ENCODE measurements at places on chromosomes 16 and 17.
A peak's percentile ranks its signal among the peaks of the same experiment; 100 is the strongest.

DNA sequence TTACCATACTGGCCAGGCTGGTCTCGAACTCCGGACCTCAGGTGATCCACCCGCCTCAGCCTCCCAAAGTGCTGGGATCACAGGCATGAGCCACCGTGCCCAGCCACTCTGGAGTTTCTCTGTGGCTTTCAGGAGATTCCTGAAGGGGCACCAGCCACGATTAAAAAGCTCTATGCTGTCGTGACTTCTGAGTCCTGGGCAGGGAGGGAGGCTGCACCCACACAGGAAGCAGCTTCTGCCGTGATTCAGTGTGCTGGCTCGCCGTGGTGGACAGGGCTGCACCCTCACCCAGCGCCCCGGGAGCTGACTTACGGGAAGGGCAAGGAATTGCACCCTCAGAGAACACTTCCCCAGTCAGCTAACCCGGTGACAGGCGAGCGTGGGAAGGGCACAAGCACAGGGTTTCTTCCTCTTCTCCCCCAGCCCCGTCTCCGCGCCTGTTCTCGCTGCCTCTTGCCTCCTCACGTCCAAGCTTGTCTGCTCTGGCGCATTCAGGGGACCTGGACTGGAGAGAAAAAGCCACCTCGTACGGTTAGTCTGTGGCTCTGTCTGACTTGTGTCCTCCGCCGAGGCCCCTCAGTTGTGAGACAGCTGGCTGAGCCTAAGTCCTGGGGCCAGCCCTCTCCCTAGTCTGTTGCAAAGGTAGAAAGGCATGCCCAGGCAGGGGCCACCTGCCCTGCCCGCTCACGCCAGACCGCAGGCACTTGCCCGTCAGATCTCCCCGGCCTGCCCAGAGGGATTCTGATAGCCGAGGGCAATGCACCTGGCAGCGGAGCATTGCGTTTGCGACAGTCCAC, 145.0 kb downstream of the SEC14L1 start:
- DNase-seq = no peak

DNA sequence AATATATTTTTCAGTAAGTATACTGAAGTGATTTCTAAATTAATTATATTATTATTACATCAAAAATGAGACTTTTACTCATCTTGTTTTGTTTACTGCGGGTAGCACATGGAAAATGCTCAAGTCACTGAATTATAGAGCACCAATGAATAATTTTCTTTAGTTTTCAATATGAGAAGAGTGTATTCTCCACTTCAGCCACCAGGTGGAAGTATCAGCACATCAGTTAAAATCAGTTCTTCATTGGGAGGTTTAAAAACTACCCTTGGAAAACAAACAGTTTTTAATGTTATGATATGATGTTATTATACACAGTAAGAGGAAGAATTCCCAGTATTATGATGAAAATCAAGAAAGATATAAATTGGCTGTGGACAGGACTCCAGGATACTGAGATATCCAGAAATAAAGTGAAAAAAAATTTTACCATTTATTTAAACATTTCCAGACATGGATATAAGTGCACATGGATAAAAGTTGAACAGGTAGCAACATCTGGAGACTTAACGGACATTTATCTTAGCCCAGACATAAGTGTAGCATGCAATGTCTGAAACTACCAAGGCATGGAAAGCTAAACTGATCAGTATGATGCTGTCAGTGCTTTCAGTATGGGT, 467.3 kb downstream of the KCNJ2 start:
- no peak for DNase-seq

- no peak for DNase-seq
These were observed 78.8 kb downstream of the GNAO1 start for GRCh38 chr16:56269811-56270684.

DNA sequence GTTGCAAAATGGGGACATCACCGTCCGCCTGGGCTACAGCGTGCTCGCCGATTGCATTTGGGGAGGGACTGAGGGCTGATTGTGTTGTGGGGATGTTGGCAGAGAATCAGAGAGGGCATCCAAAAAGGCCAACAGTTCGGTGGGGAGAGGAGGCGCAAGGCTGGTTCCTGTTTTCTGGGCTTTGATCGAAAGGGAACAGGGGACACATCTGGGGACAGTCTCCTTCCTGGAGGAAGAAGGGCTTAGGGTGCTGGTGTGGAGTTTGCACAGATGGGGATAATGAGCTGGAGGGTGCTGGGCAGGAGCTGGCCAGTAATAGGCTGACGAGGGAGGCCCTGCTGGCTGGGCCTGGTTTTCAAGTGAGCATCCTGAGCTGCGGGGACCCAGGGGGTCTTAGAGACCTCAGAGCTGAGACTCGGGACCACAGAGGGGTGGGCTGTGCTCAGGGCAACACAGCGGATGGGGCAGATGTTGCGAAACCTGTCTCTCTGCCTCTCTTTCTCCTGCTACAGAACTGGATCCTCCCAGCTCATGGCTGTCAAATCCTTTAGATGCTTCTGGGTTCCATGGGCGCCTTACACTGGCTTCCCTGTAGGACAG, 288.7 kb downstream of the SEC14L1 start:
- DNase-seq = no peak

DNA sequence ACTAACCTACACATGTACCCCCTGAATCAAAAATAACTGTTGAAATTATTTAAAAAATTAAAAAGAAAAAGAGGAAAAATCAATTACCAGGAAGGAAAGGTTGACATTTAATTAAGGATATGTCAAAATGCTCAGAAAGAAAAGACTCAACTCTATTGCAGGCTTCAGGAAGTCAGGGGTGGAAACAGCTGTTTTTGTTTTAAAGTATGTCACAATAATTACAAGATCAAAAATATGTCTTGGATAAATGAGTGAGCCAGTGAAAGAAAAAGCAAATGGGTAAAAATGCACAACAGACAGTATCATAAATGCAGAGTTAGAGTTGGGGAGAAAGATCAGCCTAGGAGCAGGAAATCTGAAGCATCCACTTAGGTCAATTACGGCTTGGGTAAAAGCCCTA, 146.0 kb downstream of the CDH11 start:
- DNase-seq = no peak

DNA sequence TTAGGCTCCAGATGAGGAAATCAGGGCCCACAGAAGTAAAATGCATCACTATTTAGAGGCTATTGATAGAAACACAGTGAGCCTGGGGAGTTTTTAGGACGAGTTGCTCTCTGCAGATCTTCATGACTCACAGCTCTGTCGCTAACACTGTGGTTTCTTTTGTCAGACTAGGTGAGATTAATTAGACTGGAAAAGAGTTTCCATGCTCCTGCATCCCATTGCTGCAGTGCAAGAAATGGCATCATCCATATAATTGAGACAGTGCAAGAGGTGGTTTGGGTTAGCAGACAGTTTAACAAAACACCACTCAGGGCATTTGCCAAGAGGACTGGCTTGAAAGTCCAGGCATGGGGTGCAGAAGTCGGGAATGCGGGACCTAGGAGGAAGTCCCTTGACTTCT, 198.8 kb upstream of the CACNG5 start:
- DNase-seq = no peak

- DNase-seq = no peak
These were observed 244.1 kb upstream of the MAF start for GRCh38 chr16:79844603-79845002.

DNA sequence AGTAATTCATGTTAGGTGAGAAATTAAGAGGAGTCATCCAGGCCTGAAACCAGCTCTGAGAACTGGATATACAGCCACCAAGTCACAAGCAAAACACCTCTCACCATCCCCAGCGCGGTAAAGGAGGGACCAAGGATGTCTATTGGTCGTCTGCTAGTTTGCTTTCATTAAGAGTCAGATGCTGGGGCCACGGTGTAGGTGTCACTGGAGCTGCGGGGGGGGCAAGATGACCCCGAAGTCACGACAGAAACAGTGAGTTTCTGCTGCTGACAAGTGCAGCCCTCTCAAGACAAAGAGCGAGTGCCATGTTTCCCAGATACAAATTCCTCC, 790 bp downstream of the NCBP3 start:
- no peak for DNase-seq

DNA sequence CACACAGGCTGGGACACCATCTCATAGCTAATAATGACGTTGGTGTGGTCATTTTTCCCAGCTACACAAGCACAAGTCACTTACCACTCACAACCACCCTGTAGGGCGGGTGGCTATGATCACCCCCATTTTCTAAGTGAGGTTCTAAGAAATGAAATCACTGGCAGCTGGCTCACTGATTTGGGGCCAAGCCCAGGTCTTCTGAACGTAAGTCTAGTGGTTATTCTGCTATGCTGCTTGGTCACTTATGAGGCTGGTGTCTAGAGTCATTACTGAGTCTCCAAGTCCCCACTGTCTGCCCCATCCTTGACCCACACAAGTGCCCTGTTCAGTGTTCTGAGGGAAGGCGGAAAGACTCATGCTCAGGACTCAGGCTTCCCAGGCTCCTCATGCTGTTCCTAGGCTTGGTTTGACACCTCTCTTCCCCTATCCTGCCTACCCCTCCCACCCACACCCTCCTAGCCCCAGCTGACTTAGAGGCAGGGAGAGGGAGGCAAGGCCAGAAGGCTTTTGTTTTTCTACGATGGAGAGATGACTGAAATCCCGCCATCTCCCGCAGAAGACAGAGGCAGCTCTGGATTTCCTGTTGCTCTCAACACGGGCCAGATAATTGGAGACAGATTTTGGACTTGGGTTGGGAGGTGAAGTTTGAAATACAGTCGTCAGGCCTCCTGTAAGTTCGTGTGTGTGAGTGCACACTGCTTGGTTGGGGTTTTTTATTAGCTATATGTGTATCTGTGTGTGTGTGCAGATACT, 32.2 kb downstream of the FZD2 start:
- no peak for DNase-seq

- DNase-seq = no peak
These were observed 703.8 kb downstream of the CDH8 start for GRCh38 chr16:61332461-61332860.

- DNase-seq = peak; percentile 30
These were observed 13.9 kb downstream of the HAGH start for GRCh38 chr16:1812732-1813163.

- no peak for DNase-seq
These were observed 14.1 kb downstream of the NQO1 start for GRCh38 chr16:69712277-69712676.

- DNase-seq = no peak
These were observed 27.8 kb downstream of the MYH10 start for GRCh38 chr17:8602679-8603078.

DNA sequence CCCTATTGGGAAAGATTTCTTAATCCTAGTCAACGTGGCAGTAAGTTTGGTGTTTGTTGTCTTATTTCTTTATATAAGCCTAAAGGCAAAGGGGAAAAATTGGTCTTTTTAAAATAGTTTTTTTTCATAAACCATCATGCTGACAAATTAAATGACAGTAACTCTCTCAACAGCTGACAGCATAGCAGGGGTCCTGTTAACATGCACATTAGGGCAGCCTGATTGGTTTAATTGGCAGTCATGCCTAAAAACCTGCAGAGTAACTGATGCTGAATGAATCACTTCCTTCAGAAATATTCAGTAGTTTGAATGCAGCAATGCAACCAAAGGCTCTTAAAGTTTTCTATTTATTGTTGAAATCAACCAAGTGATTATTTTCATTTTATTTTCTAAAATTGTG, 85.4 kb downstream of the ITFG1 start:
- no peak for DNase-seq

DNA sequence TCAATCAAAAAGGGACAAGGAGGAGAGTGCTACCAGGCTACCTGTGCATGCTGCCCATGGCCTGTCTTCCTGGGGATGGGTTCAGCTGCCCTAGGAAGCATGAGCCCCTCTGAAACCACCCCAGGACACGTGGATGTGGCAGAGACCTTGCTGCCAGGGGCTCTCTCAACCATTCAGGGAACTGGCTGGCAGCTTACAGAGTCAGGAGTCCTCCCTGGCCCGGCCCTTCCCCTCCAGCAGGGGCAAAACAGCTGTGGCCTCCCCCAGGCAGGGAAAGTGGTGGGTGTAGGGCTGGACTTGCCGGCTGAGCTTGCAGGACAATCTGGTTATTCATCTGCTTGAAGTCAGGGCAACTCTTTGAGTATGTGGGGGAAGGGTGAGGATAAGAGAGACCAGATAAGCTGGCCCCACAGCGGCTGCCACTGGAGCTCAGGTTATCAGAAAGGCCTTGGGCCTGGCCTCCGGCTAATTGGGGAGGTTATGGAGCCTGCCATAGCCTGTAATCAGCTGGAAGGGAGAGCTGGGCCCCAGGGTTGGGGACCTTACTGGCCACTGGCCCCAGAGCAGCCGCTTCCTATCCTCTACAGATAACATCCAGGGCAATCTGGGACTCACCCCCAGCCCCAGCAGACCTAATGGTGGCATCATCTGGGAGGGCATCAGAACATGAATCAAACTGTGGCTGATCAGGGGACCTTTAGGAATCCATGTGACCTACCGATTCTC, 5.6 kb upstream of the TBX2 start:
- no peak for DNase-seq

- DNase-seq = no peak
These were observed 114.7 kb downstream of the IRX3 start for GRCh38 chr16:54171626-54172537.

DNA sequence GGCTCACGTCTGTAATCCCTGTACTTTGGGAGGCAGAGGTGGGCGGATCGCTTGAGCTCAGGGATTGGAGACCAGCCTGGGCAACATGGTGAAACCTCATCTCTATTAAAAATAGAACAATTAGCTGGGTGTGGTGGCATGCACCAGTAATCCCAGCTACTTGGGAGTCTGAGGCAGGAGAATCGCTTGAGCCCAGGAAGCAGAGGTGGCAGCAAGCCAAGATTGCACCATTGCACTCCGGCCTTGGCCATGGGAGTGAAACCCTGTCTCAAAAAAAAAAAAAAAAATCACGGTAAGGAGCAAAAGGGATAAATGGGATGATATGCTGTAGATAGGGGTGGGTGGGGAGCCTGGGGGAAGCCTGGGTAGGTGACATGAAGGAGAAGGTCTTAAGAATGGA, 20.4 kb upstream of the TMEM98 start:
- no peak for DNase-seq

DNA sequence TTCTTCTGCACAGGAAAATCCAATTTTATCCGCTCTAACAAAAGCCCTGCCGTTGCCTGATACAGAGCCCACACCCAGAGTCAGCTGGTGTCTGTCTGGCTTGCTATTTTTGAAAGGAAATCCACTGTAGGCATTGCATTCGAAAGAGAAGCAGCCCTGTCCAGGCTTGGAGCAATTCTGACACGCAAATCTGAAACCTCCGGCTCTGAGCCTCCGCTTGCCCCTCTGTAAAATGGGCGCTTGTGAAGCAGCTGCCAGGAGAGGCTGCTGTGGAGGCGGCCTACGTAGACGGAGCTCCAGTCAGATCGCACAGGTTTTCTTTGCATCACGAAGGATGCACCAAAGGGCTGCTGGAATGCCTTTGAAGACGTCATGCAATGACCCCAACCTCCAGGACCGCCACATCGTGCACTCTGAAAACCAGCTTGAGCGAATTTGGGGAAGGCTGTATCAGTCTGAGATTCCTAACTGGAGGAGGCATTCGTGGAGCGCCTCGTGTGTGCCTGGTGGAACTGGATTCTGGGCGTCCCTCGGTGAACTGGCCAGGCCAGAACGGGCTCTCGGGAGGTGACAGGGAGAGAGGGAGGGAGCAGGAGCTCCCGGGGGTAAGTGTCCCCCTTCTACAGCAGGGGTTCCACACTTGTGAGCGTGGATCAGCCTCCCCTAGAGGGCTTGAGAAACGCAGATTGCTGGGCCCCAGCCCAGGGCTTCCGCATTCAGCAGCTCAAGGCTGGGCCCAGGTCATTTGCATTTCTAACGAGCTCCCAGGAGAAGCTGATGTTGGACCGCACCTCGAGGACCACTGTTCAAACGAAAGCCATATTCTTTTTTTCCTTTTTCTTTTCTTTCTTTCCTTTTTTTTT, 215.5 kb downstream of the MRTFB start:
- no peak for DNase-seq

- no peak for DNase-seq
These were observed 213.4 kb downstream of the CYB561 start for GRCh38 chr17:63232565-63233310.

- DNase-seq = no peak
These were observed 21.4 kb downstream of the EMP2 start for GRCh38 chr16:10558746-10559641.

- DNase-seq = no peak
These were observed 94.0 kb upstream of the TNRC6C start for GRCh38 chr17:77864234-77865111.
